Activated effector memory CD4-positive, alpha-beta T cell treated with Interleukin-2 at 50 U/mL for 16 hours (primary cell): ENCODE measurements at places on chromosomes 11 and 22.

DNA sequence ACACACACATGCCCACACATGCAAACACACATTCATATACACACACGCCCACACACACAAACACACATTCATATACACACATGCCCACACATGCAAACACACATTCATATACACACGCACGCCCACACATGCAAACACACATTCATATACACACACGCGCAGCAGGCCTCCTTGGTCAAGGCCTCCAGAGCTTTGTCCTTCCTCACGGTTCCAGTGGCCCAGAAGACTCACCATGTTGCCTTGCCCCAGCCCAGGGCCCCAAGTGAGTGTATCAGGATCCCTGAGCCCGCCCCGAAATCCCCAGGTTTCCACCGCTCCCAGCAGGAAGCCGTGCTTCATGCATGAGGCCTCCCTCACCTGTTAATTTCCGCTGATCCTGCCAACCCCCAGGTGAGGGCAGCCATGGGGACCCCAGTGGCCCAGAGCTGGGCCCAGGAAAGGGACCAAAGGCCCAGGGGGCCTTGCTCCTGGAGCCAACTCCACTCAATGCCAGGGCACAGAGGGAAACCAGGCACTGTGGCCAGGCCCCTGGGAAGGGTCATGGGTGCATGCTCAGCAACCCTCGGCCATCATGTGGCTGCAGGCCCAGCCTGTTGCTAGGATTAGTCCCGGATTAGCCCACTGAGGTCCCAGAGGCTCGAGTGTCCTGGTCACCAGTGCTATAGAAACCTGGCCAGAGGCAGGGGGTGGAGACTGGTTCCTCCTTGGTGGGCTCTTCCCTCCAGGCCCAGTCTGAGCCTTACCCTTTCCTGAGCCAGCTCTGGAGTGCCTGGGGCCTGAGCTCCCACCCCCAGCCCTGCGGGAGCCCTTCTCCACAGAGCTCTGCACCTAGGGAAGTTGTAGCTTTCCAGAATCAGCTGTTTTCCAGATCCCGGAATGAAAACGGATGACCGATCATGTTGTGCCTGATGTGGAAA, 34.4 kb downstream of the IGF2 start:
- no peak for DNase-seq

DNA sequence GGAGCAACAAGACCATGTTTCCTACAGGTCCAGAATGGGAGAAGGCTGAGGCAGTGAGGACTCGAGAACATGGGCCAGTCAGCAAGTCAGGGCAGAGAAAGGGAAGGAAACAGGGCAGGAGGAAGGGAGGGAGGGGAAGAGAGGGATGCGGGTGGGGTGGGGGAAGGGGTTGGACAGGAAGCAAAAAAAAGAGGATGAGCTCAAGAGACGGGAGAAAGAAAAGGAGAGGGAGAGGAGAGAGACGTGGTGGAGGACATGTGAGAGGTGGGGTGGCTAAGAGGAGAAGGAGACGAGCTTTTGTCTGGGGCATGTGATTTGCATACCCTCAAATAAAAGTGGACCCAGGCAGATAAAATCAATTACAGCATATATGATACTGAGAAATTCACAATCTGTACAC, 389.5 kb upstream of the B3GAT1 start:
- DNase-seq, result no peak

GRCh38 chr22:41565403-41566054, 4.7 kb downstream of the CSDC2 start:
- no peak for DNase-seq

GRCh38 chr11:37394236-37394870, 796.3 kb upstream of the RAG2 start:
- DNase-seq, result no peak

GRCh38 chr11:34468209-34468841, 29.6 kb downstream of the CAT start:
- no peak for DNase-seq
